HEK293T (cell line): ENCODE measurements at places on chromosomes 2 and 18.

GRCh38 chr18:63523660-63524059, 18.5 kb upstream of the SERPINB12 start:
- no peak for DNase-seq

DNA sequence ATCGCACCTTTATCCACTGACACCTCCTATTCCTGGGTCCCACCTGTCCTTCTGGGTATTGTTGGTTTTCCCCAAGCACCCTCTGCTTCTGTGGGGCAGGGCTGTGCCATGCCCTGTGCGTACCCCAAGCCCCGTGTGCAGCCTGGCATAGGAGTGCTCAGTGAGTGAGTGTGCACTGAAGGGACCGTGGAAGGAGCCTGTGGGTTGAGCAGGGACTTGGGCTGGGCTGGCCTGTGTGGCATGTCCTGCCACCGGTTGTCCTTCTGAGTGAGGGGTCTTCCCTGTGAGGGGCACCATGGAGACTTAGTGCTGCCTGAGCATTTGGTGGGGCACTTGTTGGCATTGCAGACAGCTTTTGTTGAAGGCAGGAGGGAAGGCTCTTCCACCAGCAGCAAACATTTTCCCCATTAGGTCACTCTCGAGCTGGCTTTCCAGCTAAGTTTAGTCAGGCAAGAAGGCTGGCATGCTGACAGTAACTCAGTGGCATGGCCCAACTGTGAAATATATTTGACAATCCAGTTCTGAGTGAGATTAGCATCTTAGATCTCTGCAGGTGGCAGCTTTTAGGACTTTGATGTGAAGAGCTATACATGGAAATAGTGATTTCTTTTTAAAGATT, 64.7 kb downstream of the LPIN1 start:
- DNase-seq, result no peak

DNA sequence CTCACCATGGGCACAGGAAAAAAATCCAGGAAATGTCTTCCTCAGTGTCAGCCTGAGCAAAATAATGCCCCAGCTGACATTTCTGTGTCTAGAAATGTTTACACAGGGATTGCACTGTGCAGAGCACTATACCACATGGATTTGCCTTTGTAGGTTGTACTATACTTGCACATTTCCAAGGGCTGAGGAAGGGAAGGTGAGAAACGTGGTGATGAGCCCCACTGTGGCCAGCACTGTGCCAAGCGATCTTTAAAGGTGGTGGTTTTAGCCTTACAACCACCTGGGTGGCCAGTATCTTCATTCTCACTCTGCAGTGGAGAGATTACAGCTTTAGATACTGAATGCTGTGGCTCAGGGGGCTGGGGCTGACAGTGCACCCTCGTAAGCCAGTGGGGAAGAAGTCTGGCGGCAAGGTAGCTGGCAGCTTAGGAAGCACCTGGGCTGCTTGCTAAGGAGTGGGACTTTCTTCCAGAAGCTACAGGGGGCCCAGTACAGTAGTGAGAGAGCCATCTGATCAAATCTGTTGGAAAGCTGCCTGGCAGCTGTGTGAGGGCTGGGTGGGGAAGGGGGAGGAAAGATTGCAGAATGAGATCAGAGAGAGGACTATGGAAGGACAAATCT, 81.4 kb upstream of the MSH2 start:
- DNase-seq, result no peak

DNA sequence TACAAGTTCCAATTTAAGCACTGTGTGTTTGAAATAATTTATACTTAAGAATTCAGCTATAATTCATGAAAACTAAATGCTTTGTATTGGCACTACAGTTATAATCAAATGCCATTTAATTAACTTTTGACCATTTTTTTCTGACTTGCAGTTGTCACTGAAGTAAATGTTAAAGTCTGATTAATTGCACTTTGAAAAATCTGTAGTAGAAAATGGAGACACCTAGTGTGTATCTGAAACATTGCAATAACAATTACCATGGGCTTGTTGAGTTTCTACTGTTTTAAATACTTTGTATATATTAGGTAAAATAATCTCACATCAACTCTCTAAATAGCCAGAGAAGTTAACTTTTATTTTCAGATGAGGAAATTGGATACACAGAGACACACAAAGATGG, 458.6 kb upstream of the FSIP2 start:
- peak; percentile 7 for DNase-seq

DNA sequence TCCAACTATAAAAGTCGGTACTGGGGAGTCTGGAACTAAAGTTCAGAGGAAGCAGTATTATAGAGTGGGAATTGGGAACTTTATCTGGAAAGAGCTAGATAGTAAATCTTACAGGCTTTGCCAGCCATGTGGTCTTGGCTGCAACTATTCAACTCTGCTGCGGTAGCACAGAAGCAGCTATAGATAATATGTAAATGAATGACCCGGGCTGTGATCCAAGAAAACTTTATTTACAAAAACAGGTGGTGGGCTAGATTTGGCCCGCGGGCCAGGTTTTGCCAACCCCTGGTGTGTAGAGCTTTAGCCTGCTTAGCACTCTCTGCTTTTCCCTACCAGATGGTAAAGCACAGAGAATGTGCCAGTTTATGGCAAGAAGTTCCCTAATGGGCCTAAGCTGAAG, 70.8 kb downstream of the TNP1 start:
- no peak for DNase-seq

DNA sequence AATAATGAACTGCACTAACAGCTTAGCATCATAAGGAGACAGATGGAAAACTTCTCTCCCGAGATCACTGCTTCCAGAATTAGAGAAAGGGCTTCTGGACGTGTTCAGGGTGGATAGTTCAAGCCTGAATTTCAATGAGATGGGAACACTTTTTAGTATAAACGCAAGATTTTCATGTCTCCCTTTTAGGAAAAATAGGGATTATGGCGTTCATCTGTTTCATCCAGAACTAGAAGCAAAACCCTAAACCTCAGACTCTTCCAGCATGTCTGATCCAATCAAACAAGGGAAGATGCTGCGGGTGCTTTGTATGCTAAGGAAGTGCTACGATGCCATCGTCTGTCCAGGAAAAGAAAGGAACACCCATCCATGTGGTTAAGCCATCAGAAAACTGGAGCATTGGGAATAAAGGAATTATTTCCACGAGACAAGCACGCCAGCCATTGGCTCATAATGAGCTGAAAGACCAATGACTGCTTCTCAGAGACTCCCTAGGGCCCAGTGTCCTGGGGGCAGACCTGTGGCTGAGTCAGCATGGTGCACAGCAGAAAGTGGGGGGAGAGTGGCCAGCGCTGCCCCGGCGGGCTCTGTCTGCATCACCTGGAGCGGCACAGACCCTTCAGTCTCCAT, 65.9 kb upstream of the AFF3 start:
- DNase-seq, result no peak

GRCh38 chr2:39476524-39476923, 39.4 kb upstream of the MAP4K3 start:
- no peak for DNase-seq

- no peak for DNase-seq
Observed at GRCh38 chr2:54945391-54946219, 104.6 kb downstream of the RTN4 start.

DNA sequence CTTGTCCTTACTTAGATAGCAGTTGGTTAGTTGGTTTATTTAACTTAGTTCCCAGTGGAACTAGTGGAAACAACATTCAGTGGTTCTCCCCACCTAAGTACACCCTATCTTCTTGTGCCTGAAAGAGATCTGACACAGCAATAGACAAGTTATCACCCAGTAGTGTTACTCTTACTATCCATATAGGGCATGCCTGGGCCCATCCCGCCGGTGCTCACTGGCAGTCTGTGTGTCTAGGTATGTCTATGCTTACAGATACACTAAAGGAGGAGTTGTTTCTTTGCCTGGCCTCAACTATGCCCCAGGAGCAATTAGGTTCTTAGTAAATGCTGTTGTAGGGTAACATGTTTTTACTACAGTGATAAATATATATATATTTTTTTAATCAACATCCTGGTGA, 12.0 kb upstream of the NRP2 start:
- no peak for DNase-seq

DNA sequence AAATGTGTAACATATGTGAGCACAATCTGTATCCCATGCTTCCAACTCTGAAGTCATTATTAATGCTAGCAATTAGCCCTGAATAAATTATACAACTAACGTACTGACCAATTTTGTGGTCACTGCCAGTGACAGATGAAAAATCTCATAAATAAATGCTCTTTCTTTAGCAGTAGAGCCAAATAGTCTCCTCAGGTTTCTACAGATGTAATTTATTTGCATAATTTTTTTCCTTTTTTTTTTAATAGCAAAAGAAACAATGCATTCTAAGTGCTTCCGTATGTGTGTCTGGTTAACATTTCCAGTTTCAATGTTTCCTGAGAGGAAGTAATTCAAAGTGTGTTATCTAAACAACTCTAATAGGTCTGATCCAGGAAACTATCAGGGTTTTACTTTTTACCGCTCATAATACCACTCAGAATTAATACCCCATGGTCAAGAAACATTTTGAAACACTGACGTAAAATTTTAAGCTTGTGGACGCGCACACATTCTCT, 108.4 kb downstream of the MEP1B start:
- DNase-seq, result no peak

- peak; percentile 50 for DNase-seq
Observed at GRCh38 chr2:134718023-134718816, 580 bp downstream of the TMEM163 start.

GRCh38 chr2:40128796-40129195, 323.1 kb downstream of the SLC8A1 start:
- no peak for DNase-seq

- DNase-seq, result no peak
Observed at GRCh38 chr2:207920321-207920720, 105.0 kb downstream of the PLEKHM3 start.

DNA sequence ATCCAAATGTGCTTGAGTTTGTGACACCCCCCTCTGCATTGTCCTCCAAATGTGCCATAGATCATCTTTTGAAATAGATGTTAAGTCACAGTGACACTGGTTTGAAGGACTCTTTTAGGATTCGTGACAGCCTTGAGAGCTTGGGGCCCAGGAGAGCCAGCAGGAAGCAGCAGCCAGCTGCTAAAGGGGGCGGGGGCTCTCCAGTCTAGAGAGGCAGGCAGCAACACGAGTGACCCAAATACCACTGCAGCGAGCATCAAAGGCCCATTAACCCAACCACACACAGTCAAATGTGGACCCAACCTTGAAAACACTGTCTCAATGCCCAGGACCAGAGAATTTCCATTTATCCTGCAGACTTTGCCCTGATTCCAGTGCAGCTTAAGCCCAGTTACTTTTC, 75.6 kb downstream of the ZBTB7C start:
- DNase-seq, result no peak

GRCh38 chr18:57077005-57077765, 69.7 kb upstream of the BOD1L2 start:
- DNase-seq, result no peak

DNA sequence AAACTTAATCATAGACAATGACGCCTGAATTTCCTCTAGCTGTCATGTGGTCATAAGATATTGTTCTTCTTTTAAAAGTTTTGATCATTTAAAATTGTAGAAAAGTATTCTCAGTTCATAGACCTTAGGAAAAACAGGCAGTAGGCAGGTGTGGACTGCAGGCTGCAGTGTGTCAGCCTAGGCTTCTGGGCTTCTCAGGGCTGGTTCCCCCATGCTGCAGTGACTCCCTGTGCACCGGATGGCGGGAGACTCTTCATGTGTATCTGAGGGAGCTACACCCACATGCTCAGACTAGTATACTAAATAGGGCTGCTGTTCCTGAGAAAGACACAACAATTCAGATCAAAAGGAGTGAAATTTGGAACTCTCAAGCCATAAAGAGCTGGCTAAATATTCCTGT, 72.4 kb downstream of the PXDN start:
- no peak for DNase-seq

- peak; percentile 34 for DNase-seq
Observed at GRCh38 chr18:58671632-58672564, 633 bp downstream of the MALT1 start.

DNA sequence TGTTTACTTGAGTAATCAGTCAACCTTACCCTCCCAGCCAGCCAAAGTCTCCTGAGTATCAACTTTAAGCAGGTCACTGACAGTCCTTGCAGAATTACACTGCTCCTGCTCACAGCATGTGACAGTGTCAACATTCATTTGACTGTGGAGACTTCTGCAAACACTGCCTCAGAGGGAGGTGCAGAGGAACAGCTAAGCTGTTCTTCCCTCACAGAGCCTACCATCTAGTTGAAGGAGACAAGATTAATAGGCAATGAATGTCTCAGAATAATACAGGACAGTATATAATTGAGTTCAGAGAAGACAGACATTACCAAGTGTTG, 11.9 kb downstream of the SLC14A2 start:
- no peak for DNase-seq

GRCh38 chr2:217934321-217935131, 68.3 kb downstream of the TNS1 start:
- DNase-seq, result no peak

GRCh38 chr2:62467475-62468321, 38.3 kb downstream of the TMEM17 start:
- no peak for DNase-seq

- no peak for DNase-seq
Observed at GRCh38 chr2:135904341-135904989, 28.2 kb upstream of the MCM6 start.

DNA sequence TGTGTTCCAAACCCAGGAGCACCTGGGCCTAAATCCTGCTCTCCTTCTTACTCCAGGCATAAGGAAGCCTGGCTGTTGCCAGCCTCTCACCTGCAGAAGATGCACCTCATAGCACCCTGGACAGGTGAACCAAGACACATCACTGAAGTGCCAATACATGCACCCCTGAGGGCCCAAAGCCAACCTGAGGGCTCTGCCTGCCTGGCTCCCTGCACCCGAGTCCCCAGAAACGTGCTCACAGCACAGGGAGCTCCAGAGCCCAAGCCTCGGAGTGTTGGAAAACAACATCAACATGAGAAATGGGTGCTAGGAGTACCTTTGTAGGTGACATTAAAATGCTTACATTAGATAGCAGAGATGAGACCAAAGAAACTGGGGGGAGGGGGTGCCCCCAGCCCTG, 96.3 kb upstream of the RAB6C start:
- DNase-seq, result no peak

DNA sequence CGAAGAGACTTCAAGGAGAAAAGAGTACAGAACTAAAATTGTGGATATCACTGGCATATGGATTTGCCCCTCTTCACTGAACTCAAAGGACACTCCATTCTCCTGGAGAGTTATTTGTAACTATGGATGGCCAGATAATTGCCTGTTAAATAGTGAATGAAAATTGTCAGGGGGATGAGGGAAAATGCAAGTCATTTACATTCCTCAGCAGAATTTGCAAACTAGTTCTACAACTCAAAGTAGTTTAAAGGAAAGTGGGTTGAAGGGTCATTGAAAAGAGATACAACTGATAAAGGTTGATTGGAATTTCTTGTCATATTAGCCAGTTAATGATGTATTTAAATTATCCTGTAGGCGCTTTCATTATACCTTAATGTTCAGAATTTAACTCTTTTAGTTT, 266.5 kb upstream of the SPOPL start:
- DNase-seq, result no peak

GRCh38 chr2:230991598-230991997, 4.3 kb upstream of the SPATA3 start:
- no peak for DNase-seq

DNA sequence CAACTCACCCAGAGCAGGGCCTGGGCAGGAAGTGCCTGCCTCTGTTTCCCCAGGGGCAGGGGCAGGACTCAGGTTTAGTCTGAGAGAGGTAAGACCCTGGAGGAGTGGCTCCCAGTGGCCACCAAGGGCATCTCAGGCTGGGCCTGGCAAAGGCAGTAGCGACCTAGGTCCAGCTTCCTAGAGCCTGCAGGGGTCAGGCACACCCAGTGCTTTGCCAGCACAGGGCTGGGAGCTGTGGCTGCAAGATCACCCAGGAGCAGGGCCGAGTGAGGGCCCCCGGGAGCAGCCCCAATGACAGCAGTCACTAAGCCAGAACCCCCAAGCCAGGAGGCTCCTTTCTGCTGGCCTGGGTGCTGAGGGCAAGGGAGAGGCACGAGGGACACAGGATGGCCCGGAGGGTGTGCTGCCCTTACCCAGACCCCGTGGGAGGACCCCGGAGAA, 8.8 kb upstream of the DUSP2 start:
- no peak for DNase-seq
